ENCODE measurements at places on chromosomes 7 and 10.

DNA sequence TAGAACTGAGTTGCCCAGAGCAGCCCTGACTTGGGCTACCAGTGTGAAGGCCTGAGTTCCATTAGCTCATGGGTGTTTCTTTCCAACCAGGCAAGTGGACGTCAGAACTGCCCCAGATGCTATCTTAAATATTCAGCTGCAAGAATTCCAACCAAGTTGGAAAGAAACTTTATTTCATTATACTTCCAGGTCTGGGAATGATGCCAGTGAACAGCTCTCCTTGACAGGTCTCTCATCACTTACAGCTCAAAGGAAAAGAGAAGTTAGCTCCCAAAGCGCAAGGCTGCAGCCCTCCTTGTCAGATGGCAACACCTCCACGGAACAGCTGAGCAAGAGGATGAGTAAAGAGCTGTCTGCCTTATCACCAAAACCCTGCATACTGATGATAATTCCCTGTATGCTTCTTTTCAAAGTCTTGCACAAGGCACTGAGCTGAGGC is 255.5 kb upstream of the AOAH start:
- DNase-seq, result no peak

GRCh38 chr10:48548531-48549135 is 56.2 kb downstream of the ARHGAP22 start:
- no peak for DNase-seq

GRCh38 chr10:13316635-13317311 is 16.9 kb upstream of the PHYH start:
- no peak for DNase-seq

DNA sequence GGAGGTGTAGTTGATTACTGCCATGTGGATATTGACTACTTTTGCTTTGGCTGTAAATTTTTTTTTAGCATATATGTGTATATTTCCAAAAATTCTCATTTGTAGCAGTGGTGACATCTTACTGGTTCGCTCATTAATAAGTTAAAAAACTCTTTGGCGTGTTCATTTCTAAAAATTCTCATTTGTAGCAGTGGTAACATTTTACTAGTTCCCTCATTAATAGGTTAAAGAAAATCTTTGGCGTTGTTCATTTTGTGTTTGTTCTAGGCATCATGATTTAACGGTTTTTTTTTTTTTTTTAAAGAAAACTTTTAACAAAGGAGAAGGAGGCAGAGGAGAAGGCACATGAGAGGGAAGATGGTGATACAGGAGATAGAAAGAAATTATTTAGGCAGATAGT is 45.9 kb upstream of the CACNB2 start:
- DNase-seq, result no peak

- no peak for DNase-seq
Observed at GRCh38 chr7:76051840-76052239, 3.9 kb downstream of the MDH2 start.
